ENCODE measurements at places on chromosomes 6 and 20.
A peak's percentile ranks its signal among the peaks of the same experiment; 100 is the strongest.

DNA sequence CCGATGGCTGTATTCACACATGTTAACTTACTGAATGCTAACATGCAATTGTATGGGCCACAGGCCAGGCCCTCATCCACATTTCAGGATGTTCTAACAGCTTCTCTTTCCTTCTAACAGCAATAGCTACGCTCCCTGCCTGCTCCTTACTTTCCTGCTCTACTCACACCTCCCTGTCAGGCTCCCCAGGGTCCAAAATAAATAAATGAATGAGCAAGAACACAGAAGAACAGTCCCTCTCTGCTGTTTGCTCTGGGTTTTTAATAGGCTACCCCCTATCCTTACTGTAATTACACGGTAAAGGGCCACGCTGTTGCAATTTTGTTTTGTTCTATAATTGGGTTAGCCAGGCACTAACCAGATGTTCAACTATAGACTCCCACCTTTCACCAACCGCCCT is 135.6 kb downstream of the GMDS start:
- DNase-seq: no peak

DNA sequence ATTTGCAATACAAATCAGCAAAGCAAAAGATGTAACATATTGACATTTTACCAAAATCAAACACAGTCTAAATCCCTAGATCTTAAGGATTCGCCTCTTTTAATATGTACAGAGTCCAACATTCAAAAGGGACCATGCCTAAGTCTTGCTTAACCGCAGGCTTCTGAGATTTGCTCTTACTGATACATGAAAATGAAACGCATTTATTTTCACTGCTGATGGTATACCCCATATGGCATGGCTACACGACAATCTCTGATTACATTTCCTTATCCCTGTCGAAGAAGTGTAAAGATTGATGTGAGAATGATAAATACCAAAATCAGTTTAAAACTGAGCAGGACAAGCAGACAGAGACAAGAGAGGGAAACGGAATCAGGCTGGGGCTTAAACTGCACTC is 75.4 kb downstream of the KIF16B start:
- peak; percentile 66 for DNase-seq

DNA sequence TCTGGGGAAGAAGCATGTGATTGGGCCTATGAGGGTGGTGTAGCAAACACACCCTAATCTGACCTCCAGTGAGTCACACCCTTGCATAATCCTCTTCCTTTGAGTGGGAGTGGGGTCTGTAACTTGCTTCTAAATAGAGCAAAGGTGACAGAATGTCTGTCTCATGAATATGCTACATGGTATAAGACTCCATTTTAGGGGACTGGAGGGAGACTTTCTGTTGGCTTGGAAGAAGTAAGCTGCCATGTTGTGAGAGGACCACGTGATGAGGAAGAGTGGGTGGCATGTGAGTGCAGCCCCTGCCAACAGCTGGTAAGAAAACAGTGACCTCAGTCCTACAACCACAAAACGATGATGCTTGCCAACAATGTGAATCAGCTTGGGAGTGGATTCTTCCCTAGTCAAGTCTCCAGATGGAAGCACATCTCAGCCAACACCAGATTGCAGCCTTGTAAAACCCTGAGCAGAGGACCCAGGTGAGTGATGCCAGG is 3.7 kb downstream of the AK9 start:
- no peak for DNase-seq

DNA sequence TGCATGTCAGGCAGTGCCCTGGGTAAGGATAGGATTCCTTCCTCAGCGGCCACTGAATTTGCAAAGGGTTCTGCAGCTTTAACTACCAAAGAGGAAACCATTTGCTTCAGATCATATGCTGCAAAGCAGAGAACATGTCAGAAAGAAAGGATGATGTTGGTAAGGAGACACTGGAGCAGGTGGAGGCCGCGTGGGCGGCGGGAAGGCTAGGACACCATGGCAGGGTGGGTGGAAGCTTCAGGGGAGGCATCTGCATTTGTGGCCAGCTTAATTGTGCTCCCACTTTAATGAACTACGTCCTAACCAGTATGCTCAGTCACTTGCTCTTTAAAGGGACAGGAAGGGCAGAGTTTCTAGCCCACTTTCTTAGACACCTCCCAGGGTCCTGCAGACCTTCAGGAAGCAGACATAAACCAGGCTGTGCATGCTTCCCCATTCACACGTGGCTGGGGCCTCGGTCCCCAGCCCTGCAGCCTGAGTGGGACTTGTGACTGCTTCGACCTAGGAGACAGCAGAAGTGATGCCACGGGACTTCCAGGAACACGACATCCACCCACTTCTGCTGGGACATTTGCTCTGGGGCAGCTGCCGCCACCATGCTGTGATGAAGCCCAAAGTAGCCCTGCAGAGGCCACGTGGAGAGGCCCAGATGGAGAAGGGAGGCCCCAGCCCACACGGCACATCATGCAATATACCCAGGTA is 76.1 kb downstream of the GINS1 start:
- no peak for DNase-seq

DNA sequence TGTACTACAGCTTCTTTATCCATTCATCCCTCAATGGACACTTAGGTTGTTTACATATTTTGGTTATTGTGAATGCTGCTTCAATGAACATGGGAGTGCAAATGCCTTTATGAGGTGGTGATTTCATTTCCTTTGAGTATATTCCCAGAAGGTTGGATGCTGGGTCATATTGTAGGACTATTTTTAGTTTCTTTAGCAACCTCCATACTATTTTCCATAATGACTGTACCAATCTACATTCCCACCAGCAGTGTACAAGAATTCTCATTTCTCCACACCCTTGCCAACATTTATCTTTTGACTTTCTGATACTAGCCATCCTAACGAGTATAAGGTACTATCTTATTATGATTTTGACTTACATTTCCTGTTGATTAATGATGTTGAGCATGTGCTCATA is 269.0 kb downstream of the C6orf118 start:
- DNase-seq: no peak

All from NCI-H526 (cell line).